ENCODE measurements at places on chromosomes 2 and 18.

- no peak for DNase-seq
Measured at GRCh38 chr18:49899657-49900330, 86.5 kb upstream of the ACAA2 start.

GRCh38 chr2:28977176-28977875 lies 3.8 kb upstream of the TOGARAM2 start:
- DNase-seq, result no peak

DNA sequence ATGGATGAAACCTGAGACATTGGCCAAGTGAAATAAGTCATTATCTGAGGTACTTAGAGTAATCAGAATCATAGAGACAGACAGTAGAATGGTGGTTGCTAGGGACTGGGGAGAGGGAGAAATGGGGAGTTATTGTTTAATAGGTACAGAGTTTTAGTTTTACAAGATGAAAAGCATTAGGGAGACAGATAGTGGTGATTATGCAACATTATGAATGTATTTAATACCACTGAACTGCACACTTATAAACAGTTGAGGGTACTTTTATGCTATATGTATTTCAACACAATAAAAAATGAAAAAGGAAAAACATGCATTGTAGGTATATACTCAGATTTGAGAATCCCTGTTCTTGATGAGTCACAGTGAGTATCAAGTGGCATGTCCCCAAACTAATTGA lies 59.7 kb downstream of the EPC2 start:
- no peak for DNase-seq

DNA sequence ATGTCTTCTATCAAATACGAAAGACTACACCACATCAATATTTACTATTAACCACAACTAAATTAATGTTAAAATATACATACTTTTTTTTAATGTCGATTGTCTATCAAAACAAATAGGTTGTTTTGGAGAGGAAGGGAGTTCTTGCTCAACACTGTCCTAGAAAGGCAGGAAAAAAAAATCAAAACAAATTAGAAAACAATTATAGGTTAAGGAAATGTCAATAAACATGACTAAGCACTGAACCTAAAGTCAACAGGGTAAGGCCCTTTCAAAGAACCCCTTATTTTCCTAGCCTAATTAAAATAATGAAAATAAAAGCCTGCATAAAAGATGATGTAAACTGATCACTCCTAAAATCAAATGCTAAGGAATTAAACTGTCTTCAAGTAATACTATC lies 2.8 kb downstream of the CEP76 start:
- peak; percentile 38 for DNase-seq

GRCh38 chr18:35817604-35818352 lies 154.7 kb upstream of the RMP24 start:
- DNase-seq, result no peak

DNA sequence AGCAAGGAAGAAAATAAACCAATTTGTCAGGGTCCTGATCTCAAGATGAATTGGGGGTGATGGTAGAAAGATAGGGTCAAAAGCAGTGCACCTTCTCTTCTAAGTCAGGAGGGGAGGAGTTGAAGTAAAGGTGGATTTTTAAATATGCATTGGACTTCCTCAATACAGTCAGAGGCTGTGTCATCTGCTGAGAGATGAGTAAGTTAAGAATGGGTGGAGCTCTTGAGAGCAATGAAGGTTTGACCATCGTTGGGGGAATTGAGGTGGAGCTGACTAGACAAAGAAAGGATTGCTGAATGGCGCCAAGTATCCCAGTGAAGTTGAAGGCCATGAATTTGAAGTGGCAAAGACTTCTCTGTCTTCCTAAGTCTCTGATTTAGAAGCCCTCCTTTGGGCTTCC lies 18.4 kb upstream of the CPO start:
- no peak for DNase-seq

GRCh38 chr2:53632714-53633113 lies 134.9 kb upstream of the CHAC2 start:
- DNase-seq, result no peak

DNA sequence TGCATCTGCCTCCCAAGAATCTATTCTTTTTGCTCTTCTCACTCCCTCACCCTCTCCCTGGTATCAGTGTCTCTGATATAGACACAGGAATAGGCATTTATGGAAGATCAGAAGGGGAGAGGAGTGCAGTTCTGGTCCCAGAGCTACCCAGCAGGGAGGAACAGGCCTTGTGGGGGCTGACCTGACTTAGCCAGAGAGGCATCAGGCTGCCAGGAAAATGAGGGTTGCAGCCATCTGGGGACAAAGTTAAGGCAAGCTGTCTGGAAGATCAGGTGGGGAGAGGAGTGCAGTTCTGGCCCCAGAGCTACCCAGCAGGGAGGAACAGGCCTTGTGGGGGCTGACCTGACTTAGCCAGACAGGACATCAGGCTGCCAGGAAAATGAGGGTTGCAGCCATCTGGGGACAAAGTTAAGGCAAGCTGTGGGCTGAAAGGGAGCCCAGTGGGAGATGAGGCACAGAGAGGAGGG lies 69.9 kb upstream of the HK2 start:
- DNase-seq, result no peak

DNA sequence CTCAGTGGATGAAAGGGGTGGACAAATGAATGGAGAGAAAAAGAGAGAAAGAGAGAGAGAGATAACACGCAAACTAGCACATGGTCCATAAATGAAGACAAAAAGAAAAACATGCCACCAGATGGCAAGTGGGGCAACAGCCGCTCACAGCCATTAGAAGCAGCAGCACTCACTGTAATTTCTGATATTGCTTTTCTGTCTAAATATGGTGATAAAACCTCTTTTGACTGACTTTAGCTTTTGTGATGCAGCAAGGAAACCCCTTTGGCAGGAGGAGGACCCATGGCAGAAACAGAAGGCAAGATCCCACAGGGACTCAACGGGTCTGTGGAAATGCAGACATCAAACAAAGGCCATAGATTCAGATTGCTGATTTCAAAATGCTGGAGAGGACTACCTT lies 88.0 kb upstream of the CDH20 start:
- no peak for DNase-seq

- no peak for DNase-seq
Measured at GRCh38 chr18:46462523-46462922, 194.5 kb downstream of the LOXHD1 start.

DNA sequence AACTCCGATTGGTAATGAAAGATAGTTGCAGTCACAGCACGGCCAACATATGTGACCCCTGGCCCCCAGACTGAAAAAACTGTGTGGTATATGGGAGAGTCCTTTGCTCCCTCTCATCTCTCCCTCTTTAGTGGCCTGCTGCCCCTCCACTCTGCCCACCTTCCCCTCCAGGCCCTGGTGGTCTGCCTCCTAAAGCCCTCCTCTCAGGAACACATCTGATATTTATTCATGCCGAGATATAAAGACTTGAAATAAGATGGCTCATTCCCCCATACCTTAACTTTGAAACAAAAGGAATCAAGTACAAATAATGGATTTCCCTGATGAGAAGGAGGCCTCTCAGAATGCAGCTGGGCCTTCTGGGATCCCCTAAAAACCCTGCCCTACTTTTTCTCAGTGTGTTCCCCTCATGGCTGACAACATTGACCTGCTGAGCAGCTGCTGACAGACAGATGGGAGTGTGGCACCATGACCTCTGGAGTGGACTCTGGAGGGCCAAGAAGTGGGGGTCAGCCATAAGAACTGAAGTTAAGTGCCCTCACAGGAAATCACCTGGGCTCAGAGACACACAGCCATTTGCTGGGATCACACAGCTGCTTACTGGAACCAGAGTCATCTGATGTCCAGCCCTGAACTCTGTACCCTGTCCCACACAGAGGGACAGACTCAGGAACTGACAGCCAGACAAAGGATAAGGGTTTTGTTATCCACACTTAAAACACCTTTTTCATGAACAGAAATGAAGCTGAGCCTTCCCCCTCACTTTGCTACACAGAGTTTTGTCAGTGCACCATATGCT lies 39.8 kb upstream of the ST8SIA3 start:
- DNase-seq, result no peak

GRCh38 chr2:72204156-72204785 lies 56.6 kb upstream of the CYP26B1 start:
- no peak for DNase-seq

DNA sequence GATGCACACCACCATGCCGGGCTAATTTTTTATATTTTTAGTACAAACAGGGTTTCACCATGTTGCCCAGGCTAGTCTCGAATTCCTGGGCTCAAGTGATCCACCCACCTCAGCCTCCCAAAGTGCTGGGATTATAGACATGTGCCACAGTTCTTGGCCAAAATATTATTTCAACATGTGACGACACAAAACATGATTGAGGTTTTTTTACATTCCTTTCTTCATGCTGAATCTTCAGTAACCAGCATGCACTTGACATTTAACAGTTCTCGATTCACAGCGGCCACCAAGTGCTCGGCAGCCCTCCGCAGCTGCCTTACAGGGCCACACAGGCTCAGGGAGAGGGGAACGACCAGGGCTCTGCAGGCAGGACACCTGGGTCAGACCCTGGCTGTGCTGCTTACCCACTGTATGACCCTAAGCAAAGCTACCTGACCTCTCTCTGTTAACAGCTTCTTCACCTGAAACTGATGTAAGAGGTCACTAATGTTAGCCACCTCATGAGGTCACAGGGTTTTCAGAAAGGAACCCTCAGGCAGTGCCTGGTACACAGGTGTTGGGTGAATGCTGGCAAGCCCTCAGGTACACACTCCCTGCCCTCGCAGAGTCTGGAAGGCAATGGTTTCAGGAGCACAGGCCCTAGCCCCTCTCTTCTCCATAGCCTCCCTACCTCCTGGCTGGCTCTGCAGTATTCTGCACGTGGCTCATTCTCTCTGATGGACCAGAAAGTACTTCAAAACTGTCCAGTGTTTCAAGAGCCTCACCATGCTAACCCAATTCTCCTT lies 25.7 kb downstream of the TUBB6 start:
- DNase-seq, result no peak

DNA sequence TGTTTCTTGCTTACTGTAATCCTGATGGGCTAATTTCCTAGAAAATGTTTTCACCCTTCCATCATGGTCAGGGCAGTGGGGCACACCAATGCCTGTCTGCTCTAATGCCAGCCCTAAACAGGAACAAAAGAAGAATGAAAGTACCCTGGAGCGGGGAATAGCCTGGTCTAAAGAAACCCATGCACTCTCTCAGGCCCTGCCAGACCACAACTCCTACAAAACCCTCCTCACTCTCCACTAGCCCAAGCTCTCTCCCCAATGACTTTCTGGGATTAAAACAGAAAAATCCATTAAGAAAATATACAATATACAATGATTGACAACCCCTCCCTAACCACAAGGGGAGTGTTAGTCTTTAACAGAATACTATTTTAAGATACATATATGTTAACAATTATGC lies 67.6 kb downstream of the AAK1 start:
- DNase-seq, result no peak

DNA sequence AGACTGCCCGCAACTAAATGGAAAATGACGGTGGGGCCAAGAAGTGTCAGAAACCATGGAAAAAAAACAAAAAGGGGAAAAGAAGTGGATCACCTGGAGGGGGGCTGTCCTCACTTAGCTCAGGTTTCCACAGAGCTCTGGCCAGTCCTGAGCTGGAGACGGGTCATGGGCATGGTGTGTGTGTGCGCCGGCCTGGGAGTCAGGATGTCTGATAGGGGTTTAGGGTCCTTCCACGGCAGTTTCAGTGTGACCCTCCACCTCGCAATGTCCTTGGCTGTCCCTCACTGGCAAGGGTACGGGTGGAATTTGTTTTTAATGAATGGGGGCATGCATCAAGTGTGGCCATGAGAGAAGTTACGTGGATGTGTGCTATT lies 133.2 kb upstream of the MEIS1 start:
- DNase-seq, result no peak

DNA sequence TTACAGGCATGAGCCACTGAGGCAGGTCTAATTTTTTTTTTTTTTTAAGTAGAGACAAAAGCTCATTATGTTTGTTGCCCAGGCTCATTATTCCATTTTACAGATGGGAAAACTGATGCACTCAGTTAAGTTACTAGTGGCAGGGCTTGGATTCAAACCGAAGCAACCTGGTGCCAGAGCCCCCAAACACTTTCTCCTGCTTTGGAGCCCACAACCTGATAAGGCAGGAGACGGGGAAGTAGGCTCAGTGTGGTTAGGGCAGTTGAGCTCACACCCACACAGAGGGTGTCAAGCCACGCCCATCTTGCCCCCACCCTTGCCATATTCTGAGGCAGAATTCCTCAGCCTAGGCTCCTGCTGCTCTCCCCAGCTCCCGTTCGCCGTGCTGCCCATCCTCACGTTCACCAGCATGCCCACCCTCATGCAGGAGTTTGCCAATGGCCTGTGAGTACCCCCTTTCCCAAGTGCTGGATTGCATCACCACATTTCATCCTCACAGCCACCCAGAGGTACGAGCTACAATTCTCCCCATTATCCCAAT lies 5.8 kb upstream of the CTDSP1 start:
- DNase-seq, result peak; percentile 64

GRCh38 chr2:106108351-106108750 lies 85.8 kb downstream of the UXS1 start:
- DNase-seq, result no peak

GRCh38 chr2:100831158-100831750 lies 11.3 kb downstream of the NPAS2 start:
- DNase-seq, result no peak

- DNase-seq, result no peak
Measured at GRCh38 chr2:100188326-100188725, 45.9 kb upstream of the AFF3 start.

DNA sequence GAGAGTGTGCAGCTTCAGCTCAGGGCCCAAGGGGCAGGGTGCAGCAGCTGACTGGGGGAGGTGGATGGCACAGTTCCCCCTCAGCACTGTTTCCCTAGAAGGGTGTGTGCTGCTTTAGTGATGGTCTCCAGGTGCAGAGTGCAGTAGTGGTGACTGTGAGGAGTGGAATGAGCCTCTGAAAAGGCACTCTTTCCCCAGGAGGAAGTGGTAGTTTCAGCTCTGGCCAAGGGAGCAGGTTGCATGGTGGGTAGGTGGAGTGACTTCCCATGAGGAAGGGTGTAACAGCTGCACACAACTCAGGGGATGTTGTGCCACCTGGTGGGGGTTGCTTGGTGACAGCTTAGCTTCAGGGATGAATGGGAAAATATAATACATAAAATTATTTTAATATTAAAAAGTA lies 251.5 kb upstream of the NXPH2 start:
- no peak for DNase-seq

GRCh38 chr2:10048501-10049171 lies 5.3 kb downstream of the KLF11 start:
- DNase-seq, result peak; percentile 76

- no peak for DNase-seq
Measured at GRCh38 chr2:54499661-54500060, 43.5 kb downstream of the SPTBN1 start.

Measured in hematopoietic multipotent progenitor cell treated with erythropoietin and hydrocortisone succinate and interleukin-3 and kit ligand, for 17 days (in vitro differentiated cells).